ENCODE measurements at places on chromosomes 2 and 18.

DNA sequence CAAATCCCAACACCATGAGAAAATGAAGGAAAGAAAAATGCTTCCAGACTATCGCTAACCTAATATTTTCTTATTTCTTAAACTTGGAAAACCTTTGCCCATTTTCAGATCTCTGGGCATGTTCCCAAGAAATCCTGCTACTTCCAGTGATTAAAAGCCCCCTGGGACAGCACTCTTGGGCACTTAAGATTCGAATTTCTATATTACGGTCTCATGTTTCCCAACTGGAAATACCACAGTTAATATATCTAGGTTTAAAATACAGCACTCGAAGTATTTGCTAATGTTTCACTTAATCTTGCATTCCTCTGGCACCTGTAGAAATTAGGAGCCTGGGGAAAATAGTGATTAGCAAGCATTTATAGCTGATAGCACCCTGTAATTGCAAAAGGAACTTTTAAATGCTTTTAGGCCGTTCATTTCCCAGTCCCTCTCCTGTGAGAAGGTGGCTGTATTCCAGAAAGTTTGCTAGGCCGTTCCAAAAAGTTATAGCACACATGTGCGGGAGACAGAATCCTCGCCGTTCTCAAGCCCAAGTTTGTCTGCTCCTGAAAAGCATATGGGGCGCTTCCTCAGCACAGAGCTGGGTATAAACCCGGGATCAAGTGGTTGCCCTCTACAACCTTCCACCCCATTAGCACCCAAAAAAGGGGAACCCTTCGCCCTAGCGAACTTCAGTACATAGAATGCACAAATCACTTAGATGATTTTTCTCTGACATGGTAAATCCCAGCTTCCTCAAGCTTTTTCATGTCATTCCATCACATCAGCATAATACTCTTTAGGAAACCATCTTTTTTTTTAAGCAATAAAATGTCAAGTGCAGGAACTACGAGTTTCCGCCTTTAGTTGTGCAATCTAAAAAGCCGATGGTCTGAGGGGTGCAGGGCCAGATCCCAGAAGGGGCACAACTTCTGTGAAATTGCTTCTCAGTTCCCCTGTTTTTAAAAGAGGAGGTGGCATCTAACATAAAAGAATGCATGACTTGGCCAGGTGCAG lies 60.6 kb downstream of the DIPK1C start:
- DNase-seq: no peak

GRCh38 chr2:127403460-127403859 lies 14.8 kb upstream of the PROC start:
- DNase-seq: no peak

DNA sequence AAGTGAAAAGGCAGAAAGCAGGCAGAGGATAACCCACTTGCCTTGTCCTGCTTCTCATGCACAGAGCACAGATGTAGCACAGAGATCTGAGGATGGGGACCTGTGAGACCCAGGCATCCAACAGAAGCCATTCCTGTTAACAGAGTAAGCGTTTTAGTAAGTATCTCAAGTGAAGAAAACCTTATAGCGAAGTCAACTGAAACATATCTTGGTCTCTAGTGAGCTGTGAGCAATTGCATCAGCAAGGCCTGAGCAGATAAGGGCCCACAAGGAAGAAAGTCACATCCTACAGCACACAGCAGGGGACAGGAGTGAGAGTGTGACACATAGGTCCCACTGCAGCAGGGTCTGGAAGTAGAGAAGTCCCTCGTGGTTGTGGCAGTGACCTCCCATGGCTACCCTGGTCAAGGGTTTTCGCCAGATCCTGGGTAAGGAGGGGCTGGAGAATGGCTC lies 248.7 kb upstream of the TNP1 start:
- no peak for DNase-seq

GRCh38 chr2:99032786-99033185 lies 96.8 kb upstream of the CRACDL start:
- no peak for DNase-seq

- DNase-seq: no peak
These were observed 220.6 kb downstream of the SETBP1 start for GRCh38 chr18:44901283-44901682.

- DNase-seq: no peak
These were observed 313.0 kb upstream of the SLC39A10 start for GRCh38 chr2:195343942-195344530.

GRCh38 chr2:158996378-158996993 lies 28.0 kb downstream of the TANC1 start:
- no peak for DNase-seq

GRCh38 chr2:7338961-7339360 lies 421.7 kb downstream of the RNF144A start:
- DNase-seq: no peak

DNA sequence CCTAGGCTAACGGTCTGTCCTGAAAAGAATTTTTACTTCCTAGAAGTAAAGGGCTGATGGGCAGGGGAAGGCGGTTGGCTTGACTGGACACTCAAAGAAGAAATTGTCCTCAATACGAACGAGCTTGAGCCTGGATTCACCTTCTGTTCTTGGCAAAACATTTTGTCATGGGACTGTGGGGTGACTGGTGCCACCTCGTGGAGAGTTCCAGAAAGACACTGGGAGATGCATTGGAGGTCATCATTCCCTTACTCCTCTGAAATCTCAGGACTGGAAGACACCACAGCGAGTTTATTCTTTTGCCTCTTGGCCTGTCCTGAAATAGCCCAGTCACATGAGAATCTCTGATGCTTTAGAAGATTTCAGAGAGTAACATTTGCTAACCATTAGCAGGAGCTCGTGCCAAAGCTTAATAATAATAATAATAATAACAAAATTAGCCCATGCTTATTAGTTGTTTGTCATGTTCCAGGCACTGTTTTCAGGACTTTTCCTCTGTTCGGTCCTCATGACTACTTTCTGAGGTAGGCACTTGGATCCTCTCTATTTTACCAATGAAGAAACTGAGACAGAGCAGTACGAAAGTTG lies 44.5 kb downstream of the TMEM182 start:
- DNase-seq: peak; percentile 36

- no peak for DNase-seq
These were observed 338.7 kb downstream of the CPS1 start for GRCh38 chr2:210895132-210895531.

DNA sequence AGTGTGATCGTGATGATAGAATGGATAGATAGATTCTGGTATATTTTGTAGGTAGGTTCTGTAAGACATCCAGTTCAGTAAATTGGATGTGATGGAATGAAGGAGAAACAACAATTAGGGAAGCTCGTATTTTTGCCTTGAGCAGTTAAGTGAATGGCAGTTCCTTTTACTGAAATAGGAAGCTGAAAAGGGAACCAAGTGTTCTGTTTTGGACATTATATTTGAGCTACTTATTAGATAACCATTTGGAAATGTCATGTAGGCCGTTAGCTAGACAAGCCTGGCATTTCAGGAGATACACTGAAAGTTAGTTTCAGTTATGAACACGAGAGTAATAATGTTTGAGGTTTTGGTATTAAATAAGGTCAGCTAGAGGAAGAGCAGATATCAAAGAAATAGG lies 41.5 kb downstream of the MARCHF7 start:
- no peak for DNase-seq

DNA sequence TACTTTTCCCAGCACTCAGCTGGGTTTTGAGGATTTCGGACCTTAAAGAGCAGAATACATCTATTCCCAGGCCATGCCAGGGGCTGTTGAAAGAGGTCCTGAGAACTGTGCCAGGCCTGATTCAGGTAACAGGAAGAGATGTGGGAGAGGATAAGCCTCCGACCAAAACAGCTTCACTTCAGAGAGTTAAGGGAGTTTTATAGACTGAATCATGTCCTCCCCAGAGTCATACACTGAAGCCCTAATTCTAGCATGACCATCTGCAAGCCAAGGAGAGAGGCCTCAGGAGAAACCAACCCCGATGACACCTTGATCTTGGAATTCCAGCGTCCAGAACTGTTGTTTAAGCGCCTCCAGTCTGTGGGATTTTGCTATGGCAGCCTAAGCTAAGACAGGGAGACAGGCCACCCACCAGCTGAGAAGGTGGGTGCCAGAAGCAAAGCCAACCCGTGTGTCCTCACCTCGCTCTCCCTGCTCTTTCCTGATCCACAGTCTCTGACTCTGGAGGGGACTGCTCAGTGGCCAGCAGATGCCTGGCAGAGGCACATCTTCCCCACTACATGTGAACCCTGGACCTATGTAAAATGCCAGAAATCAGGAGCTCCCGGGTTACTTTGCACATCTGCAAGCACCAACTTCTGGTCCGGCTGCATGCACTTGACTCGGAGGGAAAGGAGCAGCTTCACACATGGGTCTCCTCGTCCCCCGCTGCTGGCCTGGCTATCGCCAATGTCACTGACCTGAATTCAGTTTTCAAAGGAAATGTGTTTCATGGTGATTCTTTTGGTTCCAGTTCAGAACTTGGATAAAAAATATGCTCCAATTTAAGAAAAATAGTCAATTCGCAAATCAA lies 116.8 kb upstream of the EPC2 start:
- DNase-seq: no peak

DNA sequence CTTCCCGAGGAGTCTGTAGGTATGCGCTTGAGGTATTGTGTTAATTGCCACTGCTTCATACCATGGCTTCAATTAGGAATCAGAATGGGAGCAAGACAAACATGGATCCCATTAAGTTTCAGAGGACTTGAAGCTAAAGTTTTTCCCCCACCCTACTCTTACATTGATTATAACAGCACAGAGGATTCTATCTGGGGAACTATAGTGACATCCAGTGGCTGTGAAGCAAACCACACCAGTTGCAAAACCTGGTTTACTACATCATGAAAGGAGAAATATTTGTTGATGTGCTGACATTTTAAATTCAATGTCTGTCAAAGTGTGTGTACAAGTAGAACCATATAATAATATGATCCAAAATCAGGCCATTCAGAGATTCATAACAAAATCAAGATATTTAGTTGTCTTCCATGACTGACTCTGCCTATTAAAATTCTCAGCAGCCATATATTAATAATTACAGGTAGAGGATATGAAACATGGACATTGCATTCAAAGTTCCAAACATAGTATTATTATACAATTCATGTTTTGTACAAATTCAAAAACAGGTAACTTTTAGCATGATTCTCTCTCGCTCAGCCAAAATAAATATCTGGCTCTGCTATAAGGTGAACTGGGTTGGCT lies 82.9 kb downstream of the GRB14 start:
- no peak for DNase-seq

DNA sequence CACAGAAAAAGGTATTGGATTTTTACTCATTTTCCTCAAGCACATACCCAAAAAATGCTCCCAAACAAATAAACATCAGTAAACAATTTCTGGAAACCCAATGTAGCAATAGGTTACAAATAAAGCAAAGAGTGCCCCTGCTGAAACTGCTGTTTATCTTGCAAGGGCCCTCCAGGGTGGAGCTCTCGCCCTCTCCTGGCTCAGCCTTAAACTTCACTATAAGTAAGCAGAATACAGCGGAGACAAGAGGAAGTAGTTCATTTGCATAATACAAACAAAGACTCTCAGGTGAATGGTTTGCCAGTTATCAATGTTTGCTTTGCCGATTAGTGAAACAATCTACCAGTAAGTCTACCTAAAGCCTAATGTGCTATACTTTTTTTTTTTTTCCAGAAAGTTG lies 437.6 kb downstream of the DLGAP1 start:
- DNase-seq: no peak

GRCh38 chr2:5121642-5122041 lies 570.5 kb upstream of the SOX11 start:
- no peak for DNase-seq

GRCh38 chr2:214674278-214674677 lies 135.2 kb downstream of the BARD1 start:
- no peak for DNase-seq

DNA sequence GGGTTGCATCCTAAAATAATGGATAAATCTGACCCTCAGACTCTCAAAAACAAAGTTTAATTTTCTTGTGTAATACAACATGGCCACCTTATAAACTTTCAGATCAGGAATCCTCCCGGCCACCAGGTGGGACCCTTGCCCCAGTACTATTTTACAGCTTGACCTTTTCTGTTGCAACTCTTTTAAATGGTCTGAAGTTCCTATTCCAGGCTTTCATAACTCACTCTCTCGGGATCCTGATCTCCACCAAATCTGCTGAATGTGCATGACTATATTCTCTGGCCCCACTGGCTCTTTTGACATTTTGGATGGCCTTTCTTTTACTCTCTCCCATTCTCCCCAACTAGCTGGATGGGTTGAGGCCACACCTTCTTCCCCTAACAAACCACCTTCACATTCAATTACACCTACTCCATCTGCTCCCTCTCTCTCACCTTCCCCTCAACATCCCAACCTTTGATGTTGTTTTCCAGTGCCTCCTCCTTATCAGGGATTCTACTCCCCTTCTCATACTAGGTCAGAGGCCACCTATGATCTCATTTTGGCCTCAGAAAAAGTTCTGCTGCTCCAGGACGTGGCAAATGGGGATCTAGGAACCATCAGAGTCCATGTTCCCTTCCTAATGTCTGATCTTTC lies 70.8 kb downstream of the SESTD1 start:
- no peak for DNase-seq

DNA sequence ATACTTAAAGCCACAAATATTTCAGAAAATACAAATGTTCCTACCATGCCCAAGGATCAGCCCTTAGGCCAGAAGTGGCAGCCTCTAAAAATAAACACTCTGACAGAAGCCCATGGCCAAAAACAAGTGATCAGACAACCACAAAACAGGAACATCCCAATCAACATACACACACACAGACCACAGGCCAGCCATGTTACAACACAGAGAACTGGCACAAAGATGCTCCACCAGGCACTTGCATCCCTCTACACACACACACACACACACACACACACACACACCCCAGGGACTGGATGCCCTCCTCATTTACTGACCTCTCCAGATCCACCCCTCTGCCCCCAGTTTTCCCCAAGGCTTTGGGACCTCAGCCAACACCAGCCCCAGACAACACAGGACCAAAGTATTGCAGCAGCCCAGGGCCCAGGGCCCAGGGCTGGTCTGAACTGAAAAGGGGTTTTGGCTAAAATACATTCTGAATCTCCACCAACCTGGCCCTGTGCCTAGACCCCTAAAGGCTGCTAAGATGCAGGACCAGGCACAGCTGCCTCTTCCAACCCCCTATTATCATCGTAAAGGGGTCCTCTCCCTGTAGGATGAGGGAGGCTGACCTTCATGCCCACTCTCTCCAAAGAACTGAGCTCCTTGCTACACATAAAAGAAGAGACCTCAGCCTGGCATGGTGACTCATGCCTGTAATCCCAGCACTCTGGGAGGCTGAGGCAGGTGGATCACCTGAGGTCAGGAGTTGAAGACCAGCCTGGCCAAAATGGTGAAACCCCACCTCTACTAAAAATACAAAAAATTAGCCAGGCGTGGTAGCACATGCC lies 151.4 kb downstream of the TNS1 start:
- no peak for DNase-seq

DNA sequence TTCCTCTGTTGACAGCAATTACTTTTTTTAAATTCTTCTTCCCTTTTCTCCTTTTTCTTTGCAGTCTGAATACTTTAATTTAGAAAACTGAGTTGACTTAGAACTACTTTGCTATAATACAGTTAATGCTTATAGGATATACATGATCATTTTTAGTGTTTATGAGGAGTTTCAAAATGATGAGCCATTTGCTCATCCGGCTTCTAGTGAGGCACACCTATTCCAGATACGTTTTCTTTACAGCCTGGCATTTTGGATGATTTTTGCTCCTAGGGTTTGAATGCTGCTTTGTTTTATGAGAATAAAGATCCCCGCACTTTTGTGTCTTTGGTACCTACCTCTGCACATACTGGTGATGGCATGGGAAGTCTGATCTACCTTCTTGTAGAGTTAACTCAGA lies 52.8 kb downstream of the EIF5B start:
- DNase-seq: no peak

All from omental fat pad (tissue), 4 donors.